ENCODE measurements at places on chromosomes 5 and 9. TPM values are rescaled to one million over a fixed set of nuclear protein-coding genes. Genes with fewer than 3 reads are reported as not detected.
A peak's percentile ranks its signal among the peaks of the same experiment; 100 is the strongest.

Gene C9orf43
- total RNA-seq, result 0.66 TPM

Gene IFNA21
- not detected for total RNA-seq

Gene SHLD3
- 2.7 TPM for total RNA-seq

Gene CCNJL
- total RNA-seq, result 12.5 TPM

Gene EPB41L4B
- 2.0 TPM for total RNA-seq

Gene UGT3A1
- not detected for total RNA-seq

Gene FASTKD3
- total RNA-seq, result 10.7 TPM

Gene COL23A1
- total RNA-seq, result 0.16 TPM

Gene SPATA31D4
- total RNA-seq, result not detected

DNA sequence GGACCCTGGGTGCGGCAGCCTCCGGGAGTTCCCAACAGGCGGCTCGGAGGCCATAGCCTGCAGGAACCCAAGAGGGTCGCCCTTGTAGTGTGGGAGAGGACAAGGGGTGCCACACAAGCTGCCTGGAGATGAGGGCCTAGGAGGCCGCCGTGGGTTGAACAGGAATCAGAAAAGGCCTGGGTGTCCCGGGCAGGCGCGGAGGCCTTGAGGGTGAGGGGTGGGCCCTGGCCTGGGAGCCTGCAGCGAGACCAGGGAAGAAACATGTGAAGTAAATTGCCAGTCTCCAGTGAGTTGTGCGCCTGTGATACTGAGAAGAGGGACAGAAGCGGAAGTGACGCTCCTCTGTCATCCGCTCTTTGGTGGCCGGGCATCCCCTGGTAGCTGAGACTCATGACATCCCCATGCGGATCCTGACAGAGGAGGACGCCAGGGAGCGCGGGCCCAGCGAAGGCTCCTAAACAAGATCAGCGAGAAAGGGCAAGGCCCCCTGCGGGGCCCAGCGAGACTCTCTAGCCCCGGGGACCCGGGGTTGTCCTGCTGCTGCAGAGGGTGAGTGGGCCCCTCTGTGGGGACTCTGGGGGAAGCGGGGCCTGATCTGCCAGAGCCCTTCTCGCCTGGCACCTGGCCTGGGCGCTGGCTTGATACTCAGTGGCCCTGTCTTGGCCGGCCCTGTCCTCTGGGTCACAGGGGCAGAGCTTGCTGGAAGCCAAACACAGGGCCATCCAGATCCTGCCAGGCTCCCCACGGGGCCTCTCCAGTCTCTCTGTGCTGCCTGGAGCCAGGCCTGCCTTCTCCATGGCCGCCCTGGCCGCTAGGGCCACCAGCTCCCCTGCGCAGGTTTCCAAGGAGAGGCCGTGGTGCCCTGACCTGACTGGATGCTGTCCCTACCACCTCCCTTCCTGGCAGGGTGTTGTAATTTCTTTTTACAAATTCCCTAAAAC, 788.4 kb downstream of the TLE4 start:
- no peak for DNase-seq

- DNase-seq, result peak; percentile 6
Measured at GRCh38 chr9:97501177-97501971, at the start of gene TMOD1. Gene TMOD1, plus strand, starts transcription at chr9:97501666. Its CDS starts 22,523 bp downstream, at chr9:97524189.

DNA sequence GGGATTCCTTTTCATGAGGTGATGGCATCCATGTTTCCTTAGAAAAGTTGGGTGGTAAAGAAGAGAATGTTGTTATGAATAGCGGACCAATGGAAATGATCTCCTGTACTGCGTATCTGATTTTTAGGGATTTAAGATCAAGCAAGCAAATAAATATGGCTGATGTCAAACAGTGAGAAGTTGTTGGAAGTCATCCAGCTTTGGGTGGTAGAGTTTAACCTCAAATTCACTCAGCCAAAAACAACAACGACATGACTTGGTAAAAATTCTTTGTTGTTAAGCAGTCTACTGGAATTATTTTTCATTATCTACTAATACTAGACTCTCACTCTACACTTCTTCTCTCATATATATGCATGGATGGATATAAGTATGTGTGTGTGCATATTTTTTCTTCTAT, 426.5 kb downstream of the CTNND2 start:
- DNase-seq, result peak; percentile 77

DNA sequence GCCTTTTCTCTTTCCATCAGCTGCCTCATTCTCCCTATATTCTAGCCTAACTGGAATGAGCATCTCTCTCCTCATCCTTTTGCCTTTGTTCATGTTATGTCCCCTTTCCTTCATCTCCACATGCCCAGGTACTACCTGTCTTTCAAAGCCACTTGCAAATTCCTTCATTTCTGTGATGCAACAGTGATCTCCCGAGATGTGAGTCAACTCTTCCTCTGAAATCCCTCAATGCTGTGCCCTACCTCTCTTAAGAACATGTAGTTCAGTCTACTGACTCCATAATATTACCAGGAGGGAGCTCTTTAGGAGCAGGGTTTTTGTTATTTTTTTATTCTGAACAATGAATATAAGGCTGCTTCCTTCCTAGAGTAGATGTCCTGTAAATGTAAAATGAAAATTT, 91.6 kb downstream of the ZNF462 start:
- no peak for DNase-seq

DNA sequence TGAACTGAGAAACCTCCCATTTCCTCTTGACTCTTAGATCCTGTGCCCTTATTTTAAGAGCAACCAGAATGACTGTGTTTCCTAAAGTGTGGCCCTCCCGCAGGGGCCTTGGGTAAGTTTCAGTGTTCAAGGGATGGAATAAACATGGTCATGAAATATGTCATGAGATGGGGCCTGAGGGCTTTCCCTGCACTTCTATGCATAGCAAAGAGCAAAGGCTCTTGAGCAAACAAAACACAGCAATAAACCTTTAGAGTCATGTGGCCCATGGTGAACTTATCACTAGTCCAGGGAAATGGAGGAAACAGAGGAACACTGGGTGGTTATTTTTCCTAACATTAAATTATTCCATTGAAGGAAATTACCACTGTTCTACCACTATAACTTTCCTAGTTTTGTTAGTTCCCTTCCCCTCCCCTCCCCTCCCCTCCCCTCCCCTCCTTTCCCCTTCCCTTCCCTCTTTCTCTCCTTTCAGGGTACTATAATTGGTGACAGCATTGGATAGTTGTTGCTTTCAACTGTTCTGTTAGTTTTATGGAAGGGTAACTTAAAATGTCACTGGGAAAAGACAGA, 72.4 kb downstream of the CTSL start:
- no peak for DNase-seq

GRCh38 chr5:17221843-17222636, 4.6 kb downstream of the BASP1 start:
- peak; percentile 61 for DNase-seq

GRCh38 chr5:42483472-42484154, 60.4 kb downstream of the GHR start:
- DNase-seq, result no peak

DNA sequence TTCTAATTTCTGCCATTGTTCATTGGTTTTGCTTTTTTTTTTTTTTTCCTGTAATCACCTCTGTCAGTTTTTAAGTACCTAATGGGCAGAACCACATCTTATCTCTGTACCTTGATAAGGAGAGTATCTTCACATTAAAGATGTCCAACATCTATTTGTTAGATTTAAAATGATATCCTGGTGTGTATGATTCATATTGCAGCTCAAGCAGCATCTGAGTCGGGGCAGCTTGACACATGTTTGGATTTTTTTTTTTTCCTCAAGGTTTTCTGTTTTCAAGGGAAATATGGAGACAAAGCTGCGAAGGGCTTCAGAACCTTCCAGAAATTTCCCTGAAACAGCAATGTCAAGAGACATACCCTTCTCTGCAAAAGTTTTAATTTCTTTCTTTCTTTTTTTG, 164.7 kb downstream of the DOCK2 start:
- no peak for DNase-seq

DNA sequence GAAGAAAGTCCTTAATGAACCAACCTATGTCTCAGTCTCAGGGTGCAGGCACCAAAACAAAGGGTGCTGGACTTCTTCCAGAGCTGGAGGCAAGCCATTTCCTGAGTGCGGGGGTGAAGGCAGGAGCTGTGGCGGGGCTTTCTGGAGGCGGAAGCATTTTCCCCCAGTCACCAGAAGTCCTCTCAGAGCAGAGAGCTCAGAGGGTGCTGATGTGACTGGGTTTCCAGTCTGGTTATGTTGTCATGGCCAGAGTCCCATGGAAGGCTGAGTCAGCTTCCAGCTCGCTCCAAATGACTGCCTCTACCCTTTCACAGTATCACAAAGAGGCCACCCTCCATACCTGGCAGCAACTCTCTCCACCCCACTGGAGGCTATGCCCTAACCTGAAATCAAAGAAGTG, 86.0 kb downstream of the TRPC7 start:
- peak; percentile 12 for DNase-seq

- DNase-seq, result no peak
Measured at GRCh38 chr5:177601126-177601525, 1.2 kb downstream of the B4GALT7 start.

GRCh38 chr9:31519011-31519410, 865.4 kb upstream of the ACO1 start:
- DNase-seq, result no peak

DNA sequence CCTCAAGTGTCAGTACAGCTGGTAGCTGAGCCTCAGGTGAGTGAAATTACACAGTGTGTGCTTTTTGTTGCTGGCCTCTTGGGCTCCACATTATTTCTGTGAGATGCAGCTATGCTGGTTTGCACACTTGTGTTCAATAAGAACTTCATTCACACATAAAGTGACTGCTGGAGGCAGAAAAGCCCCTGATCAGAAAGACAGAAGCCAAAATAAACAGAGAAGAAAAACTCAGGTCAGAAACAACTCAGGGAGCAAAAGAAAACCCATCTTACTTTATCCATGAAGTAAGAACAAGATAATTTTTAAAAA, 15.1 kb downstream of the PNPLA7 start:
- DNase-seq, result no peak

DNA sequence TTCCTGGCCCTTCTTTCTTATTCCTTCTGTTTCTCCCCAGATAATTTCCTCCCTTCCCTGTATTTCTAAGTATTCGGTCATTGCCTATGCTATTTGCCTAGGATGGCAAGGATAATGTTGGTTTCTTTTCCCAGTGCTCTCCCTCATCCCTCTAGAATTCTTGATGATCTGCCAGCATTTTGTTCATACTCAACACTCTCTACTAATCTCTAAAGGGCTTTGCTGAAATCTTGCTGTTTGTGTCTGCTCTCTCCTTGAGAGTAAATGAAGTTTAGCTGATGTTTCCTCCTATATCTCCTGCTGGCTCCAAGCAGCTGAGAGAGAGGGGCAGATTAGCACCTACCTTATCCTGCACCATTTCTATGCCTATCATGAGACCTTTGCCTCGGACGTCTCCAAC, 38.1 kb downstream of the AGXT2 start:
- no peak for DNase-seq

DNA sequence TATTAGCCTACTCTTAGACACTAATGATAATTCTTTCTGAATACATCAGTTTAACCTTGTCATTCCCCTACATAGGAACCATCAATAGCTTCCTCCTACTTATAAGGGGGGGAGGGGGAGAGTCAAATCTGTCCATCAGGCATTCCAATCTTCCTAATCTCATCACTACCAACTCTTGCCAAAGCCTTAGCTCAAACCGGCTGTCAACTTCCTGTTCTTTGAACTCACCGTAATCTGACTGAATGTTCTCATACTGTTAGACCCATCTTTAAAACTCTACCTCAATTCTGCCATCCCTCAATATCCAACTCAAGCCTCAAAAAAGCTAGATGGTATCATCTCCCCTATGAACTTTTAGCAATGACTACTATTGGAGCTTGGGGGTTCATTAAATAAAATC, 41.9 kb upstream of the RNF38 start:
- no peak for DNase-seq
